ENCODE measurements at places on chromosomes 1 and 21.

DNA sequence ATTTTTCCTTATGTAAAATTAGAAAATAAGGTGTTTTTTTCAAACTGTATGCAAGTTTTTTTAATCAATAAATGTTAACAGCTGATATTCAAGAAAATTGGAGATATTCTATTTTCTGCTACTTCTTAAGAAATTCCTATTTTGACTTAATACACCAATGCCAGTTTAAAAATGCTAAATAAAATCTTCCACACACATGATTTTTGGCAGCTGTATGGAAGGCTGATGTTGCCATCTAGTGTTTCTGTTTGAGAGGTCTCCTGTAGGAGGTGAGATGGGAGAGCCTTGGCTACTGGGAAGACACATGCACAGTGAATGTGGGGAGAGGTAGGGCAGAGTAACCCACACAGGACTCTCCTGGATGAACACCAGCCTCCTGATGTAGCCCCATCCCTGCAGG, 29.2 kb upstream of the OR2B11 start:
- no peak overlapping the region for H3K4me3 ChIP-seq
- H3K27me3 ChIP-seq: no peaks in the 10 kb centered on the region
- no peak for DNase-seq
- no peaks in the 10 kb centered on the region for H3K4me1 ChIP-seq
- H3K36me3 ChIP-seq: no peaks in the 10 kb centered on the region

- no peak for DNase-seq
- H3K4me1 ChIP-seq: no peaks in the 10 kb centered on the region
- H3K27ac ChIP-seq: no peak overlapping the region
These were observed 32.0 kb downstream of the SUSD4 start for GRCh38 chr1:223331929-223332328.

GRCh38 chr1:229086686-229087085, 184.2 kb upstream of the RAB4A start:
- peaks cover 6% of the 10 kb centered on the region for H3K4me1 ChIP-seq
- H3K27ac ChIP-seq: no peak overlapping the region
- H3K4me3 ChIP-seq: no peak overlapping the region
- no peaks in the 10 kb centered on the region for H3K36me3 ChIP-seq
- no peaks in the 10 kb centered on the region for H3K27me3 ChIP-seq
- DNase-seq: no peak

DNA sequence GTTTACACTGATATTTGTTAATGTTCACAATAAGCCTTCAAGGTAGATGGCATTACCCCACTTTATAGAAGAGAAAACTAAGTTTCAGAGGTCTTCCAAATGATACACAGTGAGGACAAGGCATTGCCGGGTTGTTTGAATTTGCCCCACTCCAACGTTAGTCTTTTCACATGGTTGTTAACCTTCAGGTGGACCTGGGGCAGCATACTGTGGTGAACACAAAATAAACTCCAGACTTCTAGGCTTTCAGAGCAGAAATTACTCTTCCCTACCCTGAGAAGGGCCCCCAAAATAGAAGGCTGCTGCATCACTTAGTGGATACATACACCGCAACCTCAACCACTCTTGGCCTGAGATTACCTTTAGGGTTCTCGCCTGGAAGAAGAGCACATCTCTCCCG, 3.4 kb upstream of the KHDRBS1 start:
- no peak overlapping the region for H3K27ac ChIP-seq
- no peaks in the 10 kb centered on the region for H3K4me1 ChIP-seq
- H3K4me3 ChIP-seq: no peak overlapping the region
- H3K27me3 ChIP-seq: no peaks in the 10 kb centered on the region

GRCh38 chr1:194184974-194185373, 998.6 kb upstream of the B3GALT2 start:
- H3K27me3 ChIP-seq: no peaks in the 10 kb centered on the region
- H3K4me1 ChIP-seq: no peaks in the 10 kb centered on the region
- no peaks in the 10 kb centered on the region for H3K36me3 ChIP-seq
- no peak for DNase-seq

DNA sequence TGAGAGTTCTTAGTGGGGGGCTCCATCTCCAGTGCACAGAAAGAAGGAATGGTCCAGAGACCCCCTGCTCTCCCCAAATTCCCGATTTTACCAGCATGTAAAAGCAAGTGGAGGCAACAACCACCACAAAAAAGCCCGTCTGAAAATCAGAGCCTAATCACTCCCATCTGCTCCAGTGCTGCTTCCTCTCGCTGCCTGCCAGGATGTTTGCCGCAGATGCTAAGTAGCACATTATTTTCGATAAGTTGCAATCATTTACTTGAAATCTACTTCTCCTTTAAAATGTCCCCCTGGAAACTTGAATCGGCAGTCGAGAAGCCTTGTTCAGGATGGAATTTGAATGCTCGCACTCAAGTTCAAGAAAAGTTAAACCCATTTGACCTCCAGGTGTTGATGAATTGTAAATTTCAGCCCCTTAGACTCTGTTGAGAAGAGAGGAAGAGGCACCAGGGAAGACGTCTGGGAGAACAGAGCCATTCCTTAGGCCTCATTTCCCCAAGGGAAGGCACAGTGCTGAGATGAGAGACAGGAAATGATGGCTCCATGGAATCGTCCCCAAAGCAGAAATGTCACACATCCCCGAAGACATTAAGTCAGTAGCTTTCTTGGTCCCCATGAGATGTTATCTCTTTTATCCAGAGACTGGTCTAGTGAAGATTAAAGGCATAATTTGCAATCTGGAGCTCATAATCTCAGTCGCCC, 221.3 kb downstream of the PBX1 start:
- peaks cover 98% of the 10 kb centered on the region for H3K4me1 ChIP-seq
- DNase-seq: no peak
- H3K36me3 ChIP-seq: no peaks in the 10 kb centered on the region
- no peak overlapping the region for H3K4me3 ChIP-seq

DNA sequence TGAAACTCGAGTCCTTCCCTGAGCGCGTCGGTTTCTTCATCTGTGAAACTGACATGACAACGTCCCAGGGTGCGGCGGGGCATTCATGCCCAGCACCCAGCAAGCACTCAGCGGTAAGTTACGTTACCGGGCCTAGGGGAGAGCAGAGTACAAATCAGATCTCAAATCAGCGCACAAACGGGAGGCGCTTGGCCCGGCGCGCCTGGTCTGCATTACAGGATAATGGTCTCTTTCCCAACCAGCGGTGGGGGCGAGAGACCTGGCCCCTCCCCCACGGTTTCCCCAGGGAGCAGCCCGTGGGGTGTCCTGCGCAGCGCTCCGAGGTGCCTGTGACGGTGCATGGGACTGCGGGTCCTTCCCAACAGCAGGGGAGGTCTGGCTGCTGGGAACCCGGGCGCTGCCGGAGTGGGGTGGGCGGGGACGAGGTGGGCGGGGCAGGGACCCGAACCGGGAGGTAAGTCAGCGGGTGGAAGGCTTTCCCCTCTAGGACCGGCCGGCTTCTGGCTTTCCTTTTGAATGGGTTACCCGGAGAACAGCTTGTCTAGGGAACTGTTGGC, 1.0 kb downstream of the TMEM51 start:
- H3K27me3 ChIP-seq: no peaks in the 10 kb centered on the region
- H3K4me3 ChIP-seq: peak overlapping the region; percentile 69
- peak; percentile 71 for DNase-seq
- H3K27ac ChIP-seq: peak overlapping the region; percentile 97
- peaks cover 75% of the 10 kb centered on the region for H3K4me1 ChIP-seq

GRCh38 chr21:33053951-33054350, 16.0 kb upstream of the OLIG1 start:
- no peaks in the 10 kb centered on the region for H3K36me3 ChIP-seq
- peaks cover 8% of the 10 kb centered on the region for H3K4me1 ChIP-seq
- H3K27me3 ChIP-seq: no peaks in the 10 kb centered on the region
- no peak overlapping the region for H3K27ac ChIP-seq
- DNase-seq: no peak
- no peak overlapping the region for H3K4me3 ChIP-seq

DNA sequence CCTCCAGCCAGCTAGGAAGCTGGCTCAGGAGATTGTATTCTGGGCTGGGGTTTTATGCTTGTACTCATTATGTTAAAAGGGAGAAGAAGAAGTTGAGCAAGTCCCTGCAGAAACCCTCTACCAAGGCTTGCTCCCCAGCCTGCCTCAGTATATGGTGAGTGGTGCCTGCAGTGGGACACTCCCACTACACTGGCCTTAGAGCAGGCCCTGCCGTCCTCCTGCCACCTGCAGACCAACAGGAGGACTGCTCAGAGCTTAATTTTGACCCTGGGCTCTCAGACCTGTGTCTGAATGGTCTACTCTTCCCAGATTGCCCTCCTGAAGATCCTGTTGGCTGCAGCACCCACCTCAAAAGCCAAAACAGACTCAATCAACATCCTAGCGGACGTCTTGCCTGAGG, 13.0 kb downstream of the STRIP1 start:
- H3K36me3 ChIP-seq: peaks cover 11% of the 10 kb centered on the region
- peaks cover 10% of the 10 kb centered on the region for H3K4me1 ChIP-seq
- no peaks in the 10 kb centered on the region for H3K27me3 ChIP-seq
- no peak overlapping the region for H3K4me3 ChIP-seq
- DNase-seq: no peak

DNA sequence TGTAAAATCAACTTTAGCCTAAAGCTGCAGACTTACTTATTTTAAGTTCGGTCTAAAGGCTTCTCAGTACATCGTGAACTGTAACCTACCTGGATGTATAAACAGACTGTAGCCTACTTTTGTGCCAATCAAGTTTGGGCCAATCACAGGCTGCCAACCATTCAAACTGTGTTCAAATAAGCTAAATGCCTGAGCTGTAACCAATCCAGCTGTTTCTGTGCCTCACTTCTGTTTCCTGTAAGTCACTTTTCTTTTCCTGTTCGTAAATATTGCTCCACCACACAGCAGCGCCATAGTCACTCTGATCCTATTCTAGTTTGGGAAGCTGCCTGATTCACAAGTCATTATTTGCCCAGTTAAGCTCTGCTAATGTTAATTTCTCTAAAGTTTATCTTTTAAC, 37.5 kb upstream of the SLAMF9 start:
- H3K36me3 ChIP-seq: no peaks in the 10 kb centered on the region
- peak; percentile 16 for DNase-seq
- no peaks in the 10 kb centered on the region for H3K4me1 ChIP-seq
- H3K27me3 ChIP-seq: no peaks in the 10 kb centered on the region
- no peak overlapping the region for H3K27ac ChIP-seq
- H3K4me3 ChIP-seq: no peak overlapping the region

DNA sequence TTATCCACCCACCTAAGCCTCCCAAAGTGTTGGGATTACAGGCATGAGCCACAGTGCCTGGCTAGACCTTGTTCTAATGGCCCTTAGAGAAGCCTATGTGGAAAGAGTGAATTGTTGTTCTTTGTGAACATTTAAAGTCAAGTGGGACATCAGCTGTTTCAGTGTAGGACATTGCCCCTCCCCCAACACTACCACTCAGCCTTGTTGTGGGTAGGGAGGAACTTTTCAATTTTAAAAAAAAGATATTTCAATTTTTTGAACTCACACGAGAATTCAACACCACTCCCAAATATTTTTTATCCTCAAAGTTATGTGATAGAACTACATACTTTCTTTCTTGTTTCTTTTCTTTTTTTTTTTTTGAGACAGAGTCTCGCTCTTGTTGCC, 36.7 kb upstream of the TMEM222 start:
- no peaks in the 10 kb centered on the region for H3K36me3 ChIP-seq
- H3K27me3 ChIP-seq: no peaks in the 10 kb centered on the region
- no peaks in the 10 kb centered on the region for H3K4me1 ChIP-seq

DNA sequence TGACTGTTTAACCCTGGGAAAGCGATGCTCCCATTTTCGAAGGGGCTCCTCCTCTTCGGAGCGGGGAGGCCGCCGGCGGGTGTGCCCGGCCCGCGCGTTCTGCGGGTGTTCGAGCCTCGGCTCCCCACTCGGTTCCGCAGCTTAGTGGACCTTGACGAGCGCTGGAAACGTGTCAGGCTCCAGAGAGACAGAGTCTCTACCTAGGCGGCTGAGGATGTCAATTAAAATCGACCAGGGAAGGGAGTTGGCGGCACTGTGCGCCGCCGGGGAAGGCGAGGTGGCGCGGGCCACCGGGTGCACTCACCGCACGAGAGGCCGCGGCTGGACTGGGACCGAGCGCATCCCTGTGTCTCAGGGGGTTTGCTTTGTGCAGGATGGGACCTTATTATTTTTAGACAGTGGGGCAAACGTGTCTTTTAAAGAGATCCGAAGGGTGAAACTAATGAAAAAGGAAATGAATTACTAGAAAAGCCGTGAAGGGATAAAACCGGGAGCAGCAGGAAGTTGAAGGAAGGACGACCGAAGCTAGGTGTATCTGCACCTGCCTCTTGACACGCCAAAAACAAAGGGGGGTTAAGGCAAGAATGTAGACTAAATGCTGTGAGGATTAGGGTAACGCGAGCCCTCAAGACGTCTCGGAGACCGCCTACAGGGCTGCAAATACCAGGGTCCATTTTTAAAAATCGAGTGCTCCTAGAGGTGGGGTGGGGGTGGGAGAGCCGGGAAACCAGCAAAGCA, 5.6 kb downstream of the LHX4 start:
- H3K36me3 ChIP-seq: no peaks in the 10 kb centered on the region
- peaks cover 49% of the 10 kb centered on the region for H3K4me1 ChIP-seq
- DNase-seq: no peak
- no peak overlapping the region for H3K27ac ChIP-seq

DNA sequence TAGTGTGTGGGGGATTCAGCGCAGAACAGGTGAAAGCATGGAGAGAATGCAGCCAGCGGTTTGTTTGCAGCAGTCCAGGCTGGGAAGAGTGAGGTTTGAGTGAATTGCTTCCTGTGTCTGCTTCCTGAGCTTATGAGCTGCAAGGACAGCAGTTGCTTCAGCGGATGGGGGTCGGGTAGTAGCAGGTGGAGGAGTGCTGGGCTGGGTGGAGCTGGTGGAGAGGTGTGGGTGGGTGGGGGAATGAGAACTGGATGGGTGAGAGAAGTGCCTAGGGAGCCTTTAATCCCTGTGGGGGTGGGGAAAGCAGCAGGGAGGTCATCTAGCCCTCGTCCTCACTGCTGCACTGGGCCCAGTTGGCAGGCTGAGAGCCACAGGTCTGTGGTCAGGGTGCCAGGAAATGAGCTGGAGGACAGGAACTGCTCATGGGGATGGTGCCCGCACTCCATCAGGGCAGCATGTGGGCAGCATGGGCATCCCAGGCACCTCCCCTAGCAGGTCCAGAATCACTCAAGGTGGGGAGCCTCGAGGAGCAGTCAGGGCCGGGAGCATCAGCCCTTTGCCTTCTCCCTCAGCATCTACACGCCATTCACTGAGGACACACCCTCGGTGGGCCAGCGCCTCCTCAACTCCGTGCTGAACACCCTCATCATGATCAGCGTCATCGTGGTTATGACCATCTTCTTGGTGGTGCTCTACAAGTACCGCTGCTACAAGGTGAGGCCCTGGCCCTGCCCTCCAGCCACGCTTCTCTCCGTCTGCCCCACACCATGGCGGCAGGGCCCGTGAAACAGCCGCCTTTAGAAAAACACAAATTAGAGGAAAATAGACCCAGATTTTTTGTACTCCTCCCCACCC, 14.8 kb downstream of the PSEN2 start:
- no peak for DNase-seq
- H3K4me3 ChIP-seq: no peak overlapping the region
- peaks cover 26% of the 10 kb centered on the region for H3K36me3 ChIP-seq
- H3K27ac ChIP-seq: no peak overlapping the region
- no peaks in the 10 kb centered on the region for H3K27me3 ChIP-seq

- H3K4me3 ChIP-seq: no peak overlapping the region
- H3K27me3 ChIP-seq: no peaks in the 10 kb centered on the region
- H3K4me1 ChIP-seq: peaks cover 54% of the 10 kb centered on the region
These were observed 32.9 kb downstream of the DUSP10 start for GRCh38 chr1:221708987-221709386.
